NCI-H1417 treated with DMSO at 0.1 percent for 48 hours (cell line): ENCODE measurements at places on chromosomes 11 and 22.

GRCh38 chr11:7520011-7520942 lies 6.5 kb downstream of the PPFIBP2 start:
- no peak for DNase-seq

- DNase-seq: no peak
Measured at GRCh38 chr11:43419460-43419859, 60.7 kb downstream of the TTC17 start.

DNA sequence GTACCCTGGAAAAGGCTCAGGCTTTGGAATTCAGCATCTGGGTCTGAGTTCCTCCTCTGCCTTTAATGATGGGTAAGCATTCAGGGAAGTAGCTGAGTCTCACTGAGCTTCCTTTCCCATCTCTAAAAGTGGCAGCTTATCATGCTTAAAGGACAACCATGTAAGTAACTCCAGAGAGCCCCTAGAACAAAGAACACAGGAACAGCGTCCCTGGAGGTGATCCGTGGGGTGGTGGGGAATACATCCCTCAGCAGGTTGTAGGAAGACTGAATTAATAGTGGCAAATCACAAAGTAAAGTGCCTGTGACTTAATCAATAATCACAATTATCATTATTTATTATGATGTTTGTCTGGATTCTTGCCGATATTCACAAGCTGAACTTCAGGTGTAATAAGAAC lies 114.7 kb upstream of the ISX start:
- DNase-seq: no peak

DNA sequence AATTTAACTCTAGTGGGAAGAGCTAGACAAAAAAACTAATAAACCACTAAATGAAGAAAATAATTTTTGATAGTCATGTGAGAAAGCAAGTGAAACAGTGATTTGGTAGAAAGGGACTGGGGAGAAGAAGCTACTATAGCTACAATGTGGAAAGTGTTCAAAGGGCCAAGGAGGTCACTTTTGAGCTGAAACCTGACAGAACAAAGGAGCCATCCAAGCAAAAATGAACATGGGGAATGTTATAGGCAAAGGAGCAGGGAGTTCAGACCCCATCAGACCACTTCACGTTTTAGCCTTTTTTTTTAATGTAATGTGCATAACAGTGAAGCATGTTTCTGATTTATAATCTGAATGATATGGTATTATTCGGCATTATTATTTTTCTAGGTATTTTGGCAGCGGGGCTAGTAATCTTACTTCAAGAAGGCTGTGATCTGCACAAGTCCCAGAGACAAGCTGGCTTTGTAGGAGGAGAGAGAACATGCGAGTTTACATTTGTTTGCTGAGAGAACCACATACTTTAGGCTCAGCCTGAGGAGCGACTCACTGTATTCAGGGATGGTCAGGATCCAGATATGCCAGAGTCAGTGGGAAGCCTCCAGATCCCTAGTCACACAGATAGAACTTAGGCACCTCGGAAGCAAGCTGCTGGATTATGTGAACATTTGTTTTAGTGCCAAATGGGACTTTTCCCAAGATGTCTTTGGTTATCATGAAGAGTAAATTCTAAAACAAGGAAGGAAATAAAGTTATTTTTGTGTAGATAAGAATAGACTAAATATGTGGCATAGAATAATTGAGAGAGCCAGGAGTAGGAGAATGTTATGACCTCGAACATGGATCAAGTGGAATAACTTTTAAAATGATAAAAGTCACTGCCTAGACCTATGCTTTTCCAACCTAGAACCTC lies 118.6 kb downstream of the TRIM44 start:
- no peak for DNase-seq

DNA sequence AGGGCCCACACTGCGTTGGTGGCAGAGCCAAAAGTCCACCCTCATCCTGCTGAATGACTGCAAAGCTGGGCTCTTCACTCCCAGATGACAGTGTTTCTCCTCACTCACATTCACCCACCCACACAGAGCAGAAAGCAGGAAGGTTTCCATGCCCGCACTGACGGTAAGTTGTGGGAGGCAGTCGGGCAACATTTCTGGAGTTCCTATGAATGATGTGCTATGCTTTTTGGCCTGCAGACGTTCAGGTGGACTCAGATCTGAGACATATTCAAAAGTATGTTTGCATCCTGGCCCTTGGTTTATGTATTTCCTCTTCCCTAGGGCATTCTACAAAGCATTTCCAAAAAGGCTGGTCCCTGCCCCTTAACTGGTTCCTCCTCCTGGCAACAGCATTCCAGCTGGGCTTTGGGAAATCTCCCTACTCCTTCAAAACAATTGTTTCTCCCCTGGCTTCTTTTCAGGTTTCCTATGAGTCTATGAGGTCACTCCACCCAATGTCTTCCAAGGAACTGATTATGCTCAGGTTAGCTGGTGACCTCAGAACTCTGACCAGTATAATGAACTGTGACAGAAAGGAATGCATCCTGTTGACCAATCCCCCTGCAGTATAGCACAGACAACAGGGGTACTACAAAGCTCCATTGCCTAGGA lies 36.4 kb downstream of the PACSIN2 start:
- DNase-seq: no peak

GRCh38 chr22:42269432-42270175 lies 849 bp downstream of the TCF20 start:
- DNase-seq: no peak

DNA sequence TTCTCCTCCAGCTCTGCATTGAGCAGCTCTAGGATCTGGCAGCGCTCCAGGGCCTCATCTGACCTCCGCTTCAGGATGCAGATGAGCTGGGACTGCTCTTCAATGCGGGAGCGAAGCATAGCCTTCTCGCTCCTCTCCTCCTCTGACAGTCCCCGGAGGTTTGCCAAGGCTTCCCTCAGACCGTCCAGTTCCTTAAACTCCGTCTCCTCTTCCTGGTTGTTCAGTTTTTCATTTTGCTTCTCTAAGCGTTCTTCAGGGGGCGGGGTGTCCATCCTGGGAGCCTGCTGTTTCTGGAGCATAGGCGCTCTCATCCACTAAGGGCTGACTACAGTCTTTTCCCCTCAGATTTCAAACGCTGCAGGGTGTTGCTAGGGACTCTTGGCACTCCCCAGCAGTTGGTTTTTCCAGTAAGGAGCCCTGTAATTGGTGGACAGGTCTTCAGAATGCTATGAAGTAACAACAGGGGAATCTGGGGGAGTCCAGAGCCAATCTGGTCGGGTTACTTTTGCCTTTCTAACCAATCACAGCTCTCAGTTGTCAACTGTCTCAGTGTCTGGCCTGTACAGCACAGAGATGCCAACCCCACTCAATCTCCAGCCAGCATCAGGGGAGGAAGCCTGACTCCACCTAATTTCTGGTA lies at the start of gene CCDC89:
Gene CCDC89 (minus strand): TSS at position 376 of the 640 bp plus-strand sequence. CDS start 65 bp downstream, at position 311.
- peak; percentile 58 for DNase-seq

DNA sequence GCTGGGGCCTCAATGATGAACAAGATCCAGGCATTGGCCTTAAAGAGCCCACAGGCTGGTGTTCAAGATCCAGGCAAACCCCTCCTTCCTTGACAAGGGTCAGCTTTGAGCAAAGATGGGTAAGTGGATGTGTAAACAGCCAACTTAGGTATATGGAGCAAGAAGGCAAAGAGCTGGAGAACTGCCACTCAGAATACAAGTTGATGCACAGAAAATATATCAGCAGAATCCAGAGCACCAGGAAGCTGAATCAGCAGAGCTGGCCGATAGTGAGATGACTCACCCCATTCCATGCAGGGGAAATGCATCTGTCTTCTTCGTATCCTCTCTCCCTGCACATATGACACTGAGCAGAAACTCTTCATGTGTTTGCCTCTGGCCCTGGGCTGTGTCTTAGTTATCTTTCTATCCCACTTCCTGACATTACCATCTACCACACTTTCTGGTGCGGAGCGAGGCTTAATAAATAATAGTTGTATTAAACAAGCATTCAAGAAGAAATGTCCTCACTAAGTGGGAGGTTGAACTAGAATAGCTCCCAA lies 57.8 kb downstream of the ENDOD1 start:
- DNase-seq: no peak

- no peak for DNase-seq
Measured at GRCh38 chr11:102120437-102120973, 10.3 kb downstream of the YAP1 start.
